ENCODE measurements at places on chromosomes 2 and 18. TPM values are rescaled to one million over a fixed set of nuclear protein-coding genes. Genes with fewer than 3 reads are reported as not detected.

ACTG2 gene
- not detected for total RNA-seq

GRCh38 chr2:38387887-38388286 is 10.8 kb upstream of the ATL2 start:
- H3K36me3 ChIP-seq: no peaks in the 10 kb centered on the region
- H3K4me1 ChIP-seq: peaks cover 12% of the 10 kb centered on the region
- no peak for DNase-seq
- H3K4me3 ChIP-seq: no peak overlapping the region
- no peak overlapping the region for H3K27ac ChIP-seq

DNA sequence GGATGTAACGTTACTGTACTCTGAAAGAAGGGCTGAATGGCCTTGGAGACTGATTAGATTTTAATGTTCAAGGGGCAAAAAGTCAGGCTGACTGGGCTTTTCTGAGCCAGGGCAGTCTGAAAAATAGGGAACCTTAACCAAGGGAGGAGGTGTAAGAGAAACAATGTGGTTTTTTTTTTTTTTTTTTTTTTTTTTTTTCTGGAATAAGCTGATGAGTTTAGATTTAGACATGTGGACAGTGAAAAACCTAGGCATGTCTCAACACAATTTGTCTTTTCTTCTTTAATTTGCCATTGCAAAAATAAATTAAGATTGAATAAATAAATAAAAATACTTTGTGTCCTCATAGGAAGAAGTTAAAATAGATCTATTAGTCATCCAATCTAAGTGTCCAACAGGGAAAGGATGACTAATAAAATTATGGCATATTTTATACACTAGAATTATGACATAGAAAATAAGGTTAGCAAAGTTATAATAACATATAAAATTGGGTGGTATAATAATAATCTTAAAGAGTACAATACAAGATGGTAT is 237.6 kb upstream of the TRIB2 start:
- no peaks in the 10 kb centered on the region for H3K36me3 ChIP-seq
- H3K27me3 ChIP-seq: no peaks in the 10 kb centered on the region
- H3K27ac ChIP-seq: no peak overlapping the region
- no peaks in the 10 kb centered on the region for H3K4me1 ChIP-seq
- no peak for DNase-seq

GRCh38 chr18:35050705-35051195 is 9.5 kb downstream of the MAPRE2 start:
- H3K36me3 ChIP-seq: no peaks in the 10 kb centered on the region
- DNase-seq: no peak
- no peak overlapping the region for H3K4me3 ChIP-seq

IL1F10 gene
- not detected for total RNA-seq

DNA sequence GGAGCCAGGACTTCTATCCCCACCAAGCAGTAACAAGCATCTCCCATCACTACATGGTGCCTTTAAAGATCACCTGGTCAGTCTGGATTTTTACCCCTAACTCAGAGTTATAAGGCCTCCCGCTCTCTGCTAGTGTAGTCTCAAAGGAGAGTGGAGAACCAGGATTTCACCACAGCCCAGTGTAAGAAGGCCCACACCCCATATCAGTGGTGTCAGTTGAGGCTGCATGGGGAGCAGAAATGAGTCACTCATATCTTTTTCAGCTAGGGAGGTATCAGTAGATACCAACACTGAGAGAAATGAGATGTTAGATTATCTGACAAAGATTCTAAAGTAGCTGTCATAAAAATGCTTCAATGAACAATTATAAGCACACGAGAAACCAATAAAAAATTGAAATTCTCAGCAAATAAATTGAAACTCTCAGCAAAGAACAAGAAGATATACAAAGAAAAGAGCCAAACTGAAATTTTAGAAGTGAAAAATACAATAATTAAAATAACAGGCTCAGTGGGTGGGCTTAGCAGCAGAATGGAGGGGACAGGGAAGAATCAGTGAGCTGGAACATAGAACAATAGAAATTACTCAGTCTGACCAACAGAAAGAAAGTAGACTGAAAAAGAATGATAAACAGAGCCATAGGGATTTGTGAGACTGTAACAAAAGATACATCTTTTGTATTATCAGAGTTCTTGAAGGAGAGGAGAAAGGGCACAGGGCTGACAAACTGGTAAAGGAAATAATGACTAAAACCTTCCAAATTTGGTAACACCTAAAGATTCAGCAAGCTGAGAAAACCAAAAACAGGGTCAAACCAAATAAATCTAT is 257.7 kb downstream of the ANAPC1 start:
- no peak for DNase-seq
- no peaks in the 10 kb centered on the region for H3K36me3 ChIP-seq
- H3K4me1 ChIP-seq: no peaks in the 10 kb centered on the region
- no peak overlapping the region for H3K27ac ChIP-seq
- H3K27me3 ChIP-seq: no peaks in the 10 kb centered on the region

DNA sequence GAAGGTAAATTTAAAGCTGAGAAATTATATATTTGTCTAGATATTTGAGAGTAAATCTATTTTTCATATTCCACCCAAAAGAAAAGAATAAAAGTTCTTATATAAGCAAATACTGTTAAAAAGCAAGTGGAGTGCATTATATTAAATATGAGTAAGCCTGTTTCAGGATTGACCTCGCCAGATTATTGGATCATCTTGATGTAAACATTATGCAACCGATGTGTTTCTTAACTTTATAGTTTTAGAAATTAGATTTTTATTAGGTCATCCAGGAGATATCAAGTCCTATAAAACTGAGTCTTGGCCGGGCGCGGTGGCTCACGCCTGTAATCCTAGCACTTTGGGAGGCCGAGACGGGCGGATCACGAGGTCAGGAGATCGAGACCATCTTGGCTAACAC is 100.3 kb upstream of the MSTN start:
- no peaks in the 10 kb centered on the region for H3K4me1 ChIP-seq
- no peak overlapping the region for H3K27ac ChIP-seq
- H3K36me3 ChIP-seq: no peaks in the 10 kb centered on the region
- H3K4me3 ChIP-seq: no peak overlapping the region
- H3K27me3 ChIP-seq: no peaks in the 10 kb centered on the region

MAP3K19 gene
- total RNA-seq: not detected

- no peak overlapping the region for H3K4me3 ChIP-seq
- DNase-seq: no peak
- no peaks in the 10 kb centered on the region for H3K36me3 ChIP-seq
- H3K4me1 ChIP-seq: peaks cover 24% of the 10 kb centered on the region
- H3K27ac ChIP-seq: no peak overlapping the region
Measured at GRCh38 chr18:46042571-46043123, 29.4 kb downstream of the PSTPIP2 start.

DNA sequence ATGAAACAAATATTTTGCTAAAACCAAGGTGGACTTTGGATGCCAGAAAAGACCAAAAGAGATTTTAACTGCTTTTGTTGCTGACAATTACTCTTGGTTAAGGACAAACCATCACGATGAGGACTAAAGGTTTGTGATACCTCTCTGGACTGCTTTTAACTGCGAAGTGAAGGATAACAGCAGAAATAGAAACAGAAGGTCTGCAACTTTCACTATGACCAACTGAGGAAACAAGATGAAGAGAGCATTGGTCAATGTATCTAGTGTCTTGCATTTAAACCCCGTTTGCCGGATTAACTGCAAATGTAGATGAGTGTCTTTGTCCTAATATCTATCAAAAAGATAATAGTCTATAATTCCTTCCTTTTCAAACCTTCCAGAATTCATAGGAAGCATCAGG is 541.7 kb downstream of the ERBB4 start:
- H3K4me3 ChIP-seq: no peak overlapping the region
- DNase-seq: no peak
- H3K4me1 ChIP-seq: no peaks in the 10 kb centered on the region
- H3K27ac ChIP-seq: no peak overlapping the region
- no peaks in the 10 kb centered on the region for H3K36me3 ChIP-seq

DSC1 gene
- 4.0 TPM for total RNA-seq

DNA sequence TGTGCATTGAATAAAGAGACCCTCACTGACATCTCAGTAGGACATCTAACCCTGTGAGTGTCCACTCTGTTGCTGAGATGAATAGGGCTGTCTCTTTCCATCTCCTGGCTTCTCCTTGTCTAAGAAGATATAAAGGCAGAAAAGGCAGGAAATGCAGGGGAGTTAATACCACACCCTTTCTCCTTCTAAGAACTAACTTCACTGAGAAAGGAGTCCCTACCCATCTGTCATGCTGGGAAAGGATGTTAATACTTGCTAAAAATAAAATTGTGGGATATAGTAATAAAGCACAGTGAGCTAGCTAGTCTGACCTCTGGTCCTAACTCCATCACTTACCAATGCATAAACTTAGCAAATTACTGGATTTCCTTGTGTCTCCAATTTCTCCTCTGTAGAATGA is 213.9 kb upstream of the FIGN start:
- H3K27me3 ChIP-seq: no peaks in the 10 kb centered on the region
- no peaks in the 10 kb centered on the region for H3K36me3 ChIP-seq
- no peak for DNase-seq
- H3K4me3 ChIP-seq: no peak overlapping the region
- no peaks in the 10 kb centered on the region for H3K4me1 ChIP-seq

GRCh38 chr2:29747786-29748470 is 173.5 kb downstream of the ALK start:
- no peak for DNase-seq
- no peaks in the 10 kb centered on the region for H3K36me3 ChIP-seq
- no peak overlapping the region for H3K4me3 ChIP-seq
- no peaks in the 10 kb centered on the region for H3K27me3 ChIP-seq

- no peak for DNase-seq
- no peaks in the 10 kb centered on the region for H3K36me3 ChIP-seq
- no peaks in the 10 kb centered on the region for H3K4me1 ChIP-seq
- no peak overlapping the region for H3K27ac ChIP-seq
- H3K4me3 ChIP-seq: no peak overlapping the region
Measured at GRCh38 chr2:16022548-16023240, 82.3 kb downstream of the MYCN start.

DNA sequence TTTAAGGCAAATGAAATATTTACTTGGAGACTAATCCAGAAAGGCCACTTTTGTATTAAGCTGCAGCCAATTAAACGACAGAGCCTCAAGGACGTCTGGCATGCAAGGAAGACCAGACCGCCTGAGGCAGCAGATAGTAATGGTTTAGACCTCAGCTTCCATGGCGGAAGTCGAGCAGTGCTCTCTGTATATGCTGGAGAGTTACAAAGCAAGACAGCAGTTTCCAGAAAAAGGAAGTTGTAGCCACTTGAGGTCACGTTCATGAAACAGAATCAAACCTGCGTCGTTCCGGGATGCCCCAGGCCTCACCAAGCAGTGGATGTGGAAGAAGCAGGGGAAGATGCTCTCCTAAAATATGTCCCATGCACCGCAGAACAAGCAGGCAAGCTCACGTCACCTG is 142.0 kb downstream of the PTGR3 start:
- no peak overlapping the region for H3K27ac ChIP-seq
- no peaks in the 10 kb centered on the region for H3K36me3 ChIP-seq
- no peak for DNase-seq
- H3K4me3 ChIP-seq: no peak overlapping the region
- H3K4me1 ChIP-seq: peaks cover 24% of the 10 kb centered on the region

DNA sequence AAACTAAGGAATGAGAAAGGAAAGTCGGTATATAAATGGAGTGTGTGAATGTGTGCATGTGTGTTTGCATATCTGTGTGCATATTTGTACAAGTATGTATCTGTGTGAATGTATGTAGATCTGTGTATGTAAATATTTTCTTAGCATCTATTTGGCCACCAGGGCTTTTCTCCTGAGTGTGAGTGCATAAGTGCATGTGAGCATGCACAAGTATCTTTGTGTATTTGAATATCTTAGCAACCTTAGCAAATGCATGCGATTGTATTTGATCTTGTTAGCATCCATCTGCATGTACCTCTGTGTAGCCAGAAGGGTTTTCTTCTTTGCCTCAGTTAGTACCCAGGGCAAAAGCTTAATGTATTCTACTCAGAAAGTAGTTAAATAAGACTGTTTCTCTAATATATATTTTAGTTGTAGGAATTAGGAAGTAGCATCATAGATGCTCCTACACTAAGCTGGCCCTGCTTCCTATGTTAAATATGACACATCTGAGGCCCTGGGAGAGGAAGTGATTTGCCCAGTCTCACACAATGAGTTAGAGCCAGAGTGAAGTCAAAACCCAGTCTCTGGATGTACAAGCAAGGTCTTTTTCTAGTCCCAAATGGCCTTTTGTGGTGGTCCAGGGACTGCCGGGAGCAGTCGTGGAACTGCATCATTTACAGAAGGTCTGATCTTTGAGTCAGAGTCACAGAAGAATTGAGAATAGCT is 9.2 kb downstream of the FKBP1B start:
- no peaks in the 10 kb centered on the region for H3K27me3 ChIP-seq
- H3K4me1 ChIP-seq: no peaks in the 10 kb centered on the region
- H3K36me3 ChIP-seq: no peaks in the 10 kb centered on the region
- DNase-seq: no peak

- no peak overlapping the region for H3K27ac ChIP-seq
- no peaks in the 10 kb centered on the region for H3K36me3 ChIP-seq
- H3K27me3 ChIP-seq: no peaks in the 10 kb centered on the region
- no peaks in the 10 kb centered on the region for H3K4me1 ChIP-seq
- H3K4me3 ChIP-seq: no peak overlapping the region
- no peak for DNase-seq
Measured at GRCh38 chr2:7801212-7801611, 880.6 kb upstream of the ID2 start.

DNA sequence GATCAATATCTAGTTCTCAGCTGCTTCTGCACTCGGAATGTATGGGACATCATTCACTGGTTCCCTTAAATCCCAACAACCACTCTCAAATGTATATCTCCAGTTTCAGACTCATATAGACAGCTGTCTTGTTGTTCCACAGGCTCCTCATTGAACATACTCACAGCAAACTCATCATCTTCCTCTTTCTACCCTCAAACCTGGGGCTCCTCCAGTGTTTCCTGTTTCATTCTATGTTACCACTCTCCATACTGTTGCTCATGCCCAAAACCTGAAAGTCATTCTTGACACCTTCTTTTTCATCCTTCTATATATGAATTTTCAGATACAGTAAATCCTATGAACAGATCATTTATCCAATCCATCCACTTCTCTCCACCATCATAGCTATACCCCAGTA is 18.7 kb upstream of the REL start:
- H3K36me3 ChIP-seq: no peaks in the 10 kb centered on the region
- no peak overlapping the region for H3K4me3 ChIP-seq
- peaks cover 6% of the 10 kb centered on the region for H3K4me1 ChIP-seq
- H3K27me3 ChIP-seq: no peaks in the 10 kb centered on the region
- no peak overlapping the region for H3K27ac ChIP-seq

GPR148 gene
- total RNA-seq: not detected

DNA sequence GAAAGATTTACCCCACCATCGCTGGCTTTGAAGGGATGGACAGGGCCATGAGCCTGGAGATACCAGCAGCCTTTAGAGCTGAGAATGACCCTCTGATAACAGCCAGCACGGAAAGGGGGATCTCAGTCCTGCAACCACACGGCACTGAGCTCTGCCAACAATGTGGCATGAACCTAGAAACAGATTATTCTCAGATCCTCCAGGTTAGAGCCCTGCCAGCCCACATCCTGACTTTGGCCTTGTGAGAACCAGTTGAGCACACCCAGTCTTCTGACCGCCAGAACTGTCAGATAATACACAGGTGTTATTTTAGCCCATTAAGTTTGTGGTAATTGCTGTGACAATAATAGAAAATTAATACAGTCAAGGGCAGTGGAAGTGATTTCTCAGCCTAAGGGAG is 9.4 kb upstream of the GNLY start:
- H3K4me3 ChIP-seq: no peak overlapping the region
- no peak for DNase-seq
- H3K36me3 ChIP-seq: no peaks in the 10 kb centered on the region
- H3K27ac ChIP-seq: no peak overlapping the region
- no peaks in the 10 kb centered on the region for H3K27me3 ChIP-seq
- no peaks in the 10 kb centered on the region for H3K4me1 ChIP-seq

- no peak for DNase-seq
- H3K36me3 ChIP-seq: no peaks in the 10 kb centered on the region
- no peaks in the 10 kb centered on the region for H3K4me1 ChIP-seq
- H3K27ac ChIP-seq: no peak overlapping the region
Measured at GRCh38 chr2:5695654-5696403, 3.6 kb downstream of the SOX11 start.
